Occipital lobe (tissue), 3 donors: ENCODE measurements at places on chromosomes 1 and 21. TPM values are rescaled to one million over a fixed set of nuclear protein-coding genes. Genes with fewer than 3 reads are reported as not detected.

RORC gene
- total RNA-seq: 0.16 TPM

DIO1 gene
- not detected for total RNA-seq

CYP4A22 gene
- not detected for total RNA-seq

RPE65 gene
- 0.16 TPM for total RNA-seq

TNFRSF18 gene
- not detected for total RNA-seq
